ENCODE measurements at places on chromosomes 7 and 10.

DNA sequence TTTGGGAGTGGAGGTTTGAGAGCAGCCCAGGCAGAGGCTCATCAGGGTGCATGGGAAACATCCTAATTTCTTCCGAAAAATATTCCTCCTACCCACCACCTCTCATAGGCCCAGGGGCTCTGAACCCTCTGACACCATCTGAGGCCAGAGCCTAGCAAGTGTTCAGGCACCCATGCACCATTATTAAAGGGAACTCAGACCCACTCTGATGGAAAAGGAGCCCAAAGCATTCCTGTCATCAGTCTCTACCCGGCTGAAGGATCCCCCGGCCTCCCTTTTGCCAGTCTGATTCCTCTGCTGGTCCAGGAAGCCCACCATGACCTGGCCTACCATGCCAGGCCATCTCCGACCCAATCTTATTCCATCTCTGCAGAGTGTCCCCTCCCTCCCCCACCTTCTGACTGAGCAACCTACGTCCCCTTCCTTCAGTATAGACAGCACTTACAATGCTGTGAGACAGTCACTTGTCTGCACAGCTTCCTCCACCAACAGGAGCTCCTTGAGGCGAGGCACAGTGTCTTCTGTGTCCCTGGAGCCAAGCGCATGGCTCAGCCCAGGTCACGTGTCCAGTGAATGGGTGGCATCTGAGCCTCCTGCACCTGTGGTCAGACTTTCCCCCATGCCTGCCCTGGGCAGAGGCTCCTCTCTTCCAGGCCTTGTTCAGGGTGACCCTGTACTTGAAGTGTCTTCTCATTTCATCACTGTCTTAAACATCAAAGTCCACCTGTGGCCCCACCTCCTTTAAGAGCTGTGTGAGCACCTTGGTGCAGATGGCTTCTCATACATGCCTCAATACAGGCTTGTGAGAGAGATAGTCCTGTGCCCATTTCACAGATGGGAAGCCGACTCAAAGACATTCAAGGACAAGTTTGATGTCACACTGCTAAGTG, 889 bp upstream of the GPR15LG start:
- DNase-seq = no peak

DNA sequence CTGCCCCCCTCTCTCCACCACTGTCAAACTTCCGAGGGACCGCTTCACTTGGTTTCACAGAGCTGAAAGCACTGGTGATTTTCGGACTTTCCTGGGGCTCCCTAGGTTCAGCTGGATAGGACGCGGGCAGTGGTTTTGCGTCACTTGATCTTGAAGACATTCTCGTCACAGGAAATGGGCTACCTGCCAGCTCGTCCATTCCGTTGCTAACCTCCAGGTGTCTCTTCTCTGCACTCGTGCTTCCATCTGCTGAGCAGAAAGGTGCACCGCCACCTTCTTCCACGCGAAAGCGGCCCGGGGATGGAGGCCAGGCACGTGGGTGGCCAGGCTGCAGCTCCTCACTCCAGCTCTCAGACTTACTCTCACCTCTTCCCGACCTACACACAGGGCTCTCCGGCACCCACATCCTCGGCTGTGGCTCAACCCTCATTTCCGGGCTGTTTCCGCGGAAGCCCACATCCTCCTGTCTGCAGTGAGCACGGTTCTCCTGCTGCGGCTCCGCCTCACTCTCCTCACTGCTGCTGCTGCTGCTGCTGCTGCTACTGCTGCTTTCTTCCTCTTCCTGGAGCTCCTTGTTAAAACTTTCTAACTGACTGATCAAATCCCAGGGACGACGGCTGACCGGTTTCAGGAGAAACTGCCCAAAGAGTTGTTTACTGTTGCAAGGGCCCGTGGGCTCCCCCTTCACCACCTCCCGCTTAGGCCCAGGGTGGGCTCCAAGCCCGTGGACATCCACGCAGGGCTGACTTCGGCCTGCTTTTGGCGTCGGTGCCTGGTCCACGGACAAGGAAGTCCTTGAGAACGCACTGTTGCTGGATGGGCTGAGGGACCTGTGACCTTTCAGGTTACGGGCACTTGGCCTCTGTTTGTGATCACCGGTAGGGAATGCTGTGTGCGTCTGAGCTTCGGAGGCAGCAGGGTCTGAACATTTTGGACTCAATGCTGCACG, 32.1 kb downstream of the JCAD start:
- no peak for DNase-seq

- no peak for DNase-seq
These were observed 170.6 kb downstream of the LRRN3 start for GRCh38 chr7:111261496-111261895.

- no peak for DNase-seq
These were observed 944 bp downstream of the RHBDD2 start for GRCh38 chr7:75879771-75880184.

DNA sequence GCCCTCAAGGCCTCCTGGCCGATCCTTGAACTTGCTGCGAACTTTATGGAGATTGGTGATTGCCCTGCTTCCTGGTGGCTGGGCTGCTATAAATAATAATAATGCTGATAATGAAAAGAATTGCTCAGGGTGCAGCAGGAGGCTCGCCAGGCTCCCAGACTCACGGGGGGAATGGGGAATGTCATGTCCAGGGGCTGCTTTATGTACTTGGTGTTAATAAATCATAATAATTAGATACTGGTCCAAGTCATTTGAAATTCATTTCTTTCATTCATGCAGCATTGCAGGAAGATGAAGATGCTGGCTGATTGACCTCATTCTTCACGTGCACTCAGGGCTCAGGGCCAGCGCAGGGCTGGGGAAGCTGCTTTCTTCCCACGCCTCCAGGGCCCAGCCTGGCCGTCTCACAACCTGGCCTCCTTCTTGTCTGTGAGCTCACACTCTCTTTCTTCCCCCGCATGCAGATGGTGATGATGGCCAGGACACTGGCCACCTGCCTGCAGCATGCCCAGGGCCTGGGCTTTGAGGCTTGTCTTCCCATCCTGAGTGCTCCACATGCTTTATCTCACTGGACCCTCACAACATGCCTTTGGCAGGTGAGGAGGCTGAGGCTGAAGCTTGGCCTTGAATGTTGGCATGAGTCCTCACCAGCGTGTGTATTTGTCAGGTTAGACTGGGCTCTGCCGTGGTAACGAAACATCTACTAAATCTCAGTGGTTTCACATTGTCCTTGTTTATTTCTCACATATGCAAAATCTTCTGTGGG, 138.4 kb upstream of the TNS3 start:
- no peak for DNase-seq

DNA sequence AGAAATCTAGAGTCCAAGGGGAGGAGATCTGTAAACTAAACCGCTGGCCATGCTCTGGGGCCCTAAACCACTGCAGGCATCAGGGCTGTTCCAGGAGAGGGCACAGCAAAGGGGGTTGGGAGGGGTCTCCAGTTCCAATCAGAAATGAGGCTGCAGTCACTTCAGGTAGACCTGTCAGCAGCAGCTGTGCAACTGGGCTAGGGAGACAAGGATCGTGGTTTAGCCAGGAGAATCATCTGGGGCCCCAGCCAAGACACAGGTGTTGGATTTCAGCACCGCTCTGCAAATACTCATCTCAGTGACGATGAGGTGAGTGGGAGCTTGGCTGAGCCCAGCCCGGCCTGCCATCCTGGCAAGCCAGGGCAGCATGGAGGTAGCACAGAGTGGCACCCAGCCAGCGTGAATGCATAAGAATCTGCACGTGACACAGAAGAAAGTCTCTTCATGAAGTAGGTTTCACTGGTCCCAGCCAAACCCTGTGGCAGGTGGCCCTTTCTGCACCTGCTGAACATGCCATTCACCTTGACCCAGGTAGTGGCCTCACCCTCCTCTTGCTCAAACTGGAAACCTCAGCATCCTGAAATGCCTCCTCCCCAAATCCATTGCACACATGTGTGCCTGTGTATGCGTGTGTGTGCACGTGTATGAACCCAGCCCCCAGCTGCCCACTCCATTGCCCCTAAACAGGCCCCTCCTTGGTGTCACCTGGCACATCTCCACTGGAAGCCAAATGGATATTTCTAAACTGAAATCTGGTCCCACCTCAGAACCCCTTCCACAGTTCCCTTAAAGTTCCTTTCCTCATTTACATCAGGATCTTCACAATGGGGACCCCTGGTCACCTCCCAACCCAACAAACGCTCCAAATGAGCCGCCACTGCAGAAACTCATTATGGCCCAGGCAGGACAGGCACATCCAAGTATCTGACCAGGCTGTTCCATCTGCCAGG, 9.6 kb downstream of the GPRIN2 start:
- DNase-seq = no peak

DNA sequence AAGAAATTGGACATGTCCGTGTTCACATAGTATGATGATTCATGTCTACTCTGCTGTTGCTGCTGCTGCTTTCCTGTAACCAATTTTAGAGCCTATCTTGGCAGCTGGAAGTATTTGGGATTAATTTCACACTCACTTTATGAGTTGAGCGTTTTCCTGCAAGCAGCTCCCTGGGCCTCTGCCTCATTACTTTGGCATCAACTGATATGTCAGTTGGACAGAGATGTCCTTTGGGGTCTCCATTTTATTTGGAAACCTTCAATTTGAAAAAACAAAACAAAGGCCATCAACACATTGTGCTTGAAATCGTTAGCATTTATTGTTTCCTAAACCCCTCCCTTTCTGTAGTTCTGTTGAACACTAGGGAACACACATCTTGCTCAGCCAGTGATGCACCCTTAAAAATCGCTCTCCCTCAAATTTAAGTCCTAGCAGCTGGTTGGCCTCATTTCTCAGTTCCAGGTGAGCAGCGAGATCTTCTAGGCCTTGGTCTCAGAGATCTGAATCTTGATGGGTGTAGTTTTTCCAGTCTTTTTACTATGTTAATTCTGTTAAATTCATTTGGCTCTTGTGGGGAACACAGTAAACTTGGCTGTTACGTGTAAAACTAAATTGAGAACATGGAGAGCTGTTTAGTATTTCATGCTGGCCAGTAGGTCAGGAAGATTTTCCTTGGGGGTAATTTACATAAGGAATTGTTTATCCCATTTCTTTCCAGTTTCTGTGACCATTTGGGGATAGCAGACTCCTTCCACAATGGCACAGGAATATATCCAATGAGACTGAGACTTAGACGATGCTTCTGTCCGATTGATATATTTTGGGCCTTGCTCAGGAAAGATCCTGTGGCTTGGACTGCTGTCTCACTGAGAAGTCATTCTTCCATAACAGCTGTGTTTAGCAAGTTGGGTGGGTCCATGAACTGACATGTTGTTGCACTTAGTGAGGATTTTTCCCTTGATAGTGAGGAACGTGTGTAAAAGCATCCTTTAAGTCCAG, 371.6 kb downstream of the BBS9 start:
- DNase-seq = peak; percentile 52

GRCh38 chr7:159068488-159068811, 76.2 kb downstream of the VIPR2 start:
- no peak for DNase-seq

GRCh38 chr7:73652541-73652949, 15.1 kb upstream of the VPS37D start:
- DNase-seq = no peak

DNA sequence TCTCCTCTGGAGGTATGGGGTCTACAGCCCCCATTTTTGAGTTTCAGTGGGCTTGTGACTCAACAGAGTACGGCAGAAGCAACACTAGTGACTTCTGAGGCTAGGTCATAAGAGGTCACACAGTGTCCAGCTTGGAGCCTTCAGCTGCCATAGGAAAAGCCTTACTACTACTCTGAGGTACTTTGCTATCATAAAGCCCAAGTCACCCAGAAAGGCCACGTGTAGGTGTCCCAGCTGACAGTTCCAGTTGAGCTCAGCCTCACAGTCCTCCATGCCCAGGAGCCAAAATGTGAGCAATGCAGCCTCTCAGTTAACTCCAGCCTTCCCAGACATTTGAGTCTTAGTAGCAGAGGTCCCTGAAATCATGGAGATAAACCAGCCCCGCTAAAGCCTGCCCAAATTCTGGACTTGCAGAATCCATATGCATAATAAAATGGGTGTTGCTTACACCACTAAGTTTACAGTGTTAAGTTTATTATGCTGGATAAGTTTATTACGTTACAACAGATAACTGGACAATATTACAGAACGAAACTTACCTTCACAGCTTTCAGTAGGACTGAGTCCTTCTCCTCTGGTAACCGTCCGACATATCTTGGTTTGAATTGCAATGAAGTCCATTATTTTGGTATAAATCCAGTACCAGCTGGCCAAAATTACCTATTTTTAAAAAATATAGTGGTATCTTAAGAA, 181.1 kb downstream of the AVL9 start:
- DNase-seq = no peak

DNA sequence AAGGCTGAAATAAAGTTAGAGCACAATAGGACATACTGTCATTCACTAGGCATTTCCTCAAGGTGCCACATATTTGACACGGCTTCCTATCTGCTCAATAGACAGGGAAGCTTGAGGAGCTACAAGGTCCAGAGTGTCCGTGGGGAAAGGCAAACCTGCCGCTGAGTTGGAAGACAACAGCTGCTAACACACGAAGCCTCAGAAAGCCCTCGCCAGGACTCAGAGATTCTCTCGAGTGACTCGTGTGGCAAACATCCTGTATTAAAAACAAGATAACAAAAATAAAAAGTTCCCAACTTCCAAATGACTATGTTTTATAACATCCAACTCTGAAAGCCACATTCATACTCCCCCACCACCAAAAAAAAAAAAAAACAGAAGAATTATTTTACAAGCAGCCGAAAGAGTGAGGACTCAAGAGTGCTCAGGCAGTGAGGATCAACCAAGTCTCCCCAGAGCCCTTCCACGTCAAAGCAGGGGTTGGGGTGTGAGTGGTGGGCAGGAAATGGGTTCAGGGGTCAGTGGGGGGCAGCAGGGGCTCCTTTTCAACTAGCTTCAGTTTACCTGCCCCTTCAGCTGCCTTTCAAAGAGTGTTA, 67.6 kb downstream of the STK17A start:
- peak; percentile 69 for DNase-seq

- DNase-seq = no peak
These were observed 239.7 kb upstream of the MYO3A start for GRCh38 chr10:25694206-25694933.

GRCh38 chr10:44060719-44061118, 324.2 kb downstream of the CXCL12 start:
- no peak for DNase-seq

DNA sequence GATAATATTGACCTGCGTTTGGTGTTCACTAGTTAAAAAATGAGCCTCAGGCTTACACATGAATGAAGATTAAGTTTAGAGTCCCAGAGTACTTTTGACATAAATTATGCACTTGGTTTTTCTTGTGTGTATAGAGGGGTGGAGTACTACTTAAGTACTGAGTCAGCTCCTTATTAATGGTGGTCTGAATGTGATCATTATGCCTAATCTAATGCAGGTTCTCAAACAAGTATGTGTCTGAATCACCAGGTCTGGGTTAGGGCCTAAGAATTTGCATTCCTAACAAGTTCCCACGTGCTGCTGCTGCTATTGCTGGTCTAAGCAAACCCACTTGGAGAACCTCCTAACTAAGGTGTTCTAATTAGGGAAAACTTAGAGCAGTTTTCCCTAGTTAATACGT, 30.7 kb upstream of the STOX1 start:
- no peak for DNase-seq

GRCh38 chr7:128211626-128212025, 29.5 kb upstream of the LEP start:
- no peak for DNase-seq

- no peak for DNase-seq
These were observed 91.5 kb downstream of the KMT2C start for GRCh38 chr7:152344253-152344652.

Data from AG09309 (cell line).